ENCODE measurements at places on chromosomes 1 and 21.

GRCh38 chr1:100353071-100353801 lies 930 bp downstream of the CDC14A start:
- peak; percentile 10 for DNase-seq

- DNase-seq: peak; percentile 91
These were observed 30.3 kb downstream of the PTPRC start for GRCh38 chr1:198669023-198669698.

GRCh38 chr1:67019121-67019520 lies 34.8 kb downstream of the SLC35D1 start:
- no peak for DNase-seq

DNA sequence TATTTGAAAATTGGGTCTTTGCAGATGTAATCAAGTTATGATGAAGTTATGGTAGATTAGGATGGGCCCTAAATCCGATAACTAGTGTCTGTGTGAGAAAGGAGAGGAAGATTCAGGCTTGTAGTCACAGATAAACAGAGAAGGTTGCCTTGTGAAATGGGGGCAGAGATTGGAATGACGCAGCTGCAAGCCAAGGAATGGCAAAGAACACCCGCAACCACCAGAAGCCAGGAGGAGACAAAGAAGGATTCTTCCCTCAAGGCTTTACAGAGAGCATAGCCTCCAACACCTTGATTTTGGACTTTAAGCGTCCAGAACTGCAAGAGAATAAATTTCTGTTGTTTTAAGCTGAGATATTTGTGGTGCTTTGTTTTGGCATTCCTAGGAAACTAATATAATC lies 35.4 kb upstream of the COL24A1 start:
- DNase-seq: no peak

DNA sequence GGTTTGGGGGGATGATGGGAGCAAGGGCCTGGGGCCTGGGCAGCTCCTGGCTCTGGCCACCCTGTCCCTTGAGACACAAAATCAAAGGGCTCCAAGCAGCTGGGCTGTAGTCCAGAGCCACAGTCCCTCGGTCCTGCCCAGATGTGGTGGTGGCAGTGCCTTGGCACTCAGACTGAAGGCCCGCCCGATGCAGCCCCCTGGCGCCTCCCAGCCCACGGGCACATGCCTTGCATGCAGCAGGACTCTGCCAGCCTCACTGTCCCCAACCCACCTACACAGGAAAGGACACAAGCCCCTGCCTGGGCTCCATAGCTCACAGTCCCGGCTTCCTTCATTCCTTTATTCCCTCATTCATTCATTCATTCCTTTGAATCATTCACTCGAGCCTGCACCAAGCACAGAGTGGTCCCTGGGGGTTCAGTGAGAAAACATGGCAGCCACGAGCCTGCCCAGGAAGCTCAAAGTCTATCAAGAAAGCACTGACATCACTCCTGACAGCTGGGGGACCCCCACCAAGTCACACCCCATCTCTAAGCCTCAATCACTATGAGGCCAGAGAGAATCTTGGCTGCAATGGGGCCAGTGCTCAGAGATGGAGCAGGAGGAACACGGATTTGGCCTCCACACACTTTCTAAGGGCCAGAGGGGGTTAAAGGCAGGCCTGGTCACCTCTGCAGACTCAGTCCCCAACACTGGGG lies 5.8 kb downstream of the SDC3 start:
- no peak for DNase-seq

GRCh38 chr1:4868521-4868920 lies 214.1 kb downstream of the AJAP1 start:
- DNase-seq: no peak

DNA sequence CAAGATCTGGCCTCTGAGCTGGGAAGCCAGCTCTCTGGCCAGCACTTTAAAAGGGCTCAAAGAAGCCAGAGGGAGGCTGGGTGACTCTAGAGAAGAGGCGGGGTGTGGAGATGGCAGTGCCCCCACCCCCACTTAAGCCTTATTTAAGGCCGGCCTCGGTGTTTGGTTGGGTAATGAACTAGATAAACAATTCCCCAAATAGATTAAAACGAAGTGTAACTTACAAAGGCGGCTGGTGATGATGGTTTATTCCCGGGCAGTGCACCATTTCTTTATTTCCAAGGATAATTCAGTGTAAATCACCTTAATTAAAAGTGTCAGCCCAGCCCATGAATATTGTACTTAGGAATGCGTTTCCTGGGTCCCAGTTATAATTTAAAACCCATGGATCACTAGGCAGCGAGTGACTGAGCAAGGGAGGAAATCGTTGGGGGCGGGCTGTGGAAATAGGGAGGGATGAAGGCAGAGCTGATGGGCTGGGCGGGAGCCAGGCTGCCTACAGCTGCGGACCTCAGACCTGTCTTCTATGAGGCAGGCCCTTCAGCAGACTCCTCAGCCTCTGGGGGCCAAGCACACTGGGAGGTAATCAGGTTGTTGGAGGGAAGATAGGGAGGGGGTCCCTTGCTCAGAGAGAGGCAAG lies 54.9 kb downstream of the TMEM53 start:
- DNase-seq: peak; percentile 24

DNA sequence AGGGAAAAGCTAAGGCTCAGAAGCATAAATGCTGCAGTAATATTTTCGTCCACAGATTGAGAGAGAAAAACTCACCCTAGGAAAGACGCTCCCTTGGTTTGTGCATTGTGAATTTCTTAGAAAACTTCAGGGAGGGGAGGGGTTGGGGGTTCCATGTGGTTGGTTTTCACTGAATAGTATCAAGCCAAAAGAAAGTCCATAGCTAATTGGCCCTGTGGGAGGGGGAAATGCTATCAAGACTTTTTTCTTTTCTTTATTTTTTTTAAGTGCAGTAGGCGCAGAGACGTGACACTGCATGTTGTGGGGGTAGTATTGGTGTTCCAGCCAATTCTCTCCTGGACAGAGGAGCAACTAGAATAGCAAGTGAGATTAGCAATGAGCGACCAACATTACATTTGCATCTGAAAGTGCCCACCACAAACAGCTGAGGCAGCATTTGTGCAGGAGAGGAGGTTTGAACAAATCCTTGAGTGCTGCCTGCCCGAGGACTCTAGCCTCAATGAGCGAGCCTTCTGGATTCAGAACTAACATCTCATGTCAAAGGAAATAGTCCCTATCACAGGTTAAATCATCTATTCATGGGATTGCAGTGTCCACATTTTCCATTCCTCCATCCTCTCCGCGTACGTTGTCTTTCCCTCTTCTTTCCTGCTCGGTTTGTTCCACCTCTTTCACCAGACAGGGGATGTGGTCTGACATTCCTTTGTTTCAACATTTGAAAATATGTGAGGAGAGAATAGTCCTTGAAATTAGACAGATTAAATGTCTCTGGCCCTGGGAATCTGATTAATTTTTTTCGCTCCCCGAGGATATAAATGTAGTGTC lies 118.0 kb upstream of the MARK1 start:
- DNase-seq: no peak

- peak; percentile 44 for DNase-seq
These were observed 88.3 kb upstream of the NGF start for GRCh38 chr1:115426231-115426771.

- DNase-seq: peak; percentile 54
These were observed 142.3 kb downstream of the DNM3 start for GRCh38 chr1:171983584-171983983.

GRCh38 chr1:21490774-21491487 lies 18.3 kb upstream of the ALPL start:
- peak; percentile 74 for DNase-seq

DNA sequence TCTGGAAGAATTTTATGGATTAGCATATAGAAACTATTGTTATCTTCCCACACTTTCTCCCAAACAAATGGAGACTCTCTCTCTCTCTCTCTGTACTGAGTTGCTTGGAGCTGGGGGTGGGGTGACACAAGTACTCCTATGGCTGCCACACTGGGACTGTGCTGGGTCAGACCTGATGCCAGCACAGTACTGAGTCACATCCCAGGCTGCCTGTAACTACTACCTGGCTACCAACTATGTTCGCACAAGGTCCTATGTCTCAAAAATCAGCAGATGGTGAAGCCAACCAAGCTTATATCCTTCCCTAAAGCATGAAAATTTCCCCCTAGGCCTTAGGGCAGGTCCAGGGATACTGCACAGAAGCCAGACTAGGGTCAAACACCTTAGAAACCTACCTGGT lies 66.6 kb downstream of the FAF1 start:
- peak; percentile 33 for DNase-seq

- DNase-seq: no peak
These were observed 162.7 kb downstream of the ST6GALNAC3 start for GRCh38 chr1:76237211-76237610.

DNA sequence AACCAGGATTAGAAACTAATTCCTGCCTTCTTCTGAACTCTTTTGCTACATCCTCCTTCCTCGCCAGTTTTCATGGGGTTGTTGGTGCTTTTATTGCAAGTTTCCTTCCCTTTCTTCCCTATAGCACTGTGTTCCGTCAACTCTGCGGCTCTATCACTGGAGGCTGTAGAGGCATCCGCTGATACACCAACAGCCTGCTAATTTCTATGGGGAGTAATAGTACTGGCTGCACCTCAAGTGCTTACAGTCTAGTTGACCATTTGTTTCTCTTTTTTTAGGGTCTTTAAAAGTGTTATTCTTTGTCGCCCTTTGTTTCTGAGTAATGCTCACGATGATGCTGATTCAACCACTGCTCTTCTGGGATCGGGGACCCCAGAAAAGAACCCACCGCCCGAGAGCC lies 746 bp downstream of the MIS18A start:
- peak; percentile 26 for DNase-seq

DNA sequence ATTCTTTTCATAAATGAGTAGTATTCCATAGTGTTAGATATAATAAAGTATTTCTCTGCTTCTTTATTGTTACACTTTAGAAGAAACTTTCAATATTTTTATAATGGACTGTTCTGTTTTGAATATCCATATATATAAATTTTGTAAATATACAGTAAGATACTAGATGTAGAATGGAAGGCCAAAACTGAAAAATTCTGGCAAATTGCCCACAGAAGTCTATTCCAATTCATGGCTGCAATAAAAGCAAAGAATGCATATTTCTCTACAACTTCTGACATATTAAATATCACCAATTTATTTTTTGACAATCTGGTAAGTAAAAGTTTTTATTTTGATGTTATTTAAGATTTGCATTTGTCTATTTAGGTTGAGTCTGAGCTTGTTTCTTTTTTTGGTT lies 532.5 kb downstream of the NCAM2 start:
- DNase-seq: no peak

DNA sequence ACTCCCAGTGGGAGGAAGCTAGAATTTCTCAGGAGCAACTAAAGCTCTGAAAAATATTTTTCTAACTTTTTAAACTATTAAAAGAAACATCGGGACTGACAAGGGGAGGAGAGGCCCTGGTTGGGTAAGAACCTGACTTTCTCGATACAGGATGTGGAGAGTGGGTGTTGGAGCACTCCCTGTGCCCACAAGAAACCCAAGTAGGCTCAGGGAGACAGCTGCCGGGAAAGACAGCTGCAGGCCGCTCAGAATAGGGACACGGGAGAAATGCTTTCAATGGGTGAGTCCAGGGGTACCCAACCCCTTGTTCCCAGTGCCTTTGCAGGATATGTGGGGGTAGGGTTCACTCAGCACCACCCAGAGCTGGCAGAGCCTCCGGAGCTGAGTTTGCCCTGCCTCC lies 43.6 kb downstream of the PLEKHA6 start:
- DNase-seq: no peak

- no peak for DNase-seq
These were observed 128.1 kb downstream of the MRPS6 start for GRCh38 chr21:34201481-34201858.

GRCh38 chr1:170678027-170678600 lies 14.2 kb downstream of the PRRX1 start:
- DNase-seq: no peak

- DNase-seq: no peak
These were observed 27.7 kb upstream of the ESRRG start for GRCh38 chr1:216750961-216751360.

DNA sequence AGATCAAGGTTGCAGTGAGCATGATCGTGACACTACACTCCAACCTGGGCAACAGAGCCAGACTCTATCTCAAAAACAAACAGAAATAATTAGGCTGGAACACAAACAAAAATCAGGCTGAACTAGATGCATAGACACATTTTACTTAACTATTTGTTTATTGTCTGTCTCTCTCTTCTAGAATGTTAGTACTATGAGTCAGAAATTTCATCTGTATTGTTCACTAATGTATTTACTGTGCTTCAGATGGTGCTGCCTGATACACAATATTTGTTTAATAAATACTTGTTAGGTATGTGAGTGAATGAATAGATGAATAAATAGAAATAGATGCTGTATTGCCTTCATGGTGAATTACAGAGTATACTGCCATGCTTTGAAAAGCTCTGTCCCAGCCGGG lies 6.0 kb upstream of the LIN28A start:
- DNase-seq: peak; percentile 50

GRCh38 chr1:213980906-213981305 lies 6.9 kb upstream of the PROX1 start:
- no peak for DNase-seq

GRCh38 chr1:8317647-8318381 lies at the start of gene SLC45A1:
TSS of gene SLC45A1 (plus strand) at chr1:8318114. CDS start at chr1:8324330, 6,216 bp downstream.
- DNase-seq: peak; percentile 70

GRCh38 chr1:20511518-20512428 lies 3.8 kb upstream of the MUL1 start:
- no peak for DNase-seq

DNA sequence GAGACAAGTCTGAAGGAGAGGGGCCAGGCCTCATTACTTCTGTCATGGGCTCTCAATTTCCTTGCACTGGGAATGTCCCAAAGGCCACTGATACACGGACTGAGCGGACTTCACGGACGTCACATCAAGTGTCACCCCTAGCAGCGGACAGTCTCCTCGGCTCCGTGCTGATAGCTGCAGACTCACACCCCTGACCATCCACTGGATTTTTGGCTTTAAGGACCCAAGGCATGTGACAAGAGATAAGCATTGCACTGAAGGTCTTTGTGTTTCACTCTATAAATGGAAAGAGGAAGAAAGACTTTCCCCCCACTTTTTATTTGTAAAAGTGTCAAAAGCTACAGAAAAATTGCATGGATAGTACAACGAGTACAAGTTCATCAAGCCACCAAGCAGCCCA lies 200.4 kb upstream of the FGGY start:
- DNase-seq: no peak

DNA sequence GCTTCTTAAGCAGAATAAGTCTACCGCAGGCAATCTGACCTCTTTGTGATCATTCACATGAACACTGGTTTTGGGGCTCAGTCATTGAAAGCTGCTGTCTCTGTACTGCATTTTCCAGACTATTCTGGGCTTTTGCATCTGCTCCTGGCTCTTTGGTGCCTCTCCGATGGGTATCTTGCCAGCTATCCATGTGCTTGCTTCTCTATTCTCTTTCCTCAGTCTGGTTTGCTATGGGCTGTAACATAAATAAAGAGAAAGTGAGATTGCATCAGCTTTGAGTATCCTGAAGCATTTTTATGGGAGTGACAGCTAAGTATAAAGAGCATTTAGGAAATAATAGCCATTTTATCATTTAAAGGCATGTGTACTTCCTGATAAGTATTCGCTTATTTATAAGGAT lies 70.7 kb downstream of the C1orf21 start:
- DNase-seq: no peak

GRCh38 chr1:229378586-229379367 lies 35.9 kb upstream of the CCSAP start:
- no peak for DNase-seq
